ENCODE measurements at places on chromosomes 6 and 20.

DNA sequence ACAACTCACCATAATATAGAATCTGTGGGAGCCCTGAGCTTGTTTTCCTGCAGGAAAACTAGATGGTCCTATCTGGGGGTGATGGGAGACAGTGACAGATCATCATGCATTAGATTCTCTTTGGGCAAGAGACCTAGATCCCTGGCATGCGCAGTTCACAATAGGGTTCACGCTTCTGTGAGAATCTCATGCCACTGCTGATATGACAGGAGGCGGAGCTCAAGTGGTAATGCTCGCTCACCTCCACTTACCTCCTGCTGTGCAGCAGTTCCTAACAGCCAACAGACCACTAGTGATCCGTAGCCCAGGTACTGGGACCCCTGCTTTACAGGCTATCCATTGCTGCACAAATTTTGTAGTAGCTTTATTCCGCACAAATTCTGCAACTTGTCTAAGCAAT, 84.5 kb downstream of the HIVEP2 start:
- DNase-seq = no peak

- DNase-seq = no peak
Observed at GRCh38 chr6:144551339-144551738, 266.2 kb downstream of the UTRN start.

DNA sequence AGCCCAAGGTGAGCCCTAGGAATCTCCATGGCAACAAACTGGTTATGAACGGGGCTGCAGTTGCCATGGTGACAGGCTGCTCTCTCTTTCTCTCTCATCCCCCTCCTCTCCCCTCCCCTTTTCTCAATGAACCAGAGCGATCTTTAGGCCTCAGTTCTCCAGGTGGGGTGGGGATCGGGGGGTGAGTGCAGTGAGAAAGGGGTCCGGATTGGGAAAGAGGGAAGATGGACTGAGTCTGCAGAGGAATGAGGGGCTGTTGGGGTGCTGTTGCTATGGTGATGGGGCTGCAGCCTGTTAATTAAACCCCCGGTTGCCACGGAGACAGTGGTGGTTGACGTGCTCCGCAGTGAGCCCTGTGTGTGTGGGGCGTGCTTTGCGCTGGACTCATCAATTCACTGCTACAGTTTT, 3.6 kb upstream of the SLC12A5 start:
- DNase-seq = no peak

GRCh38 chr6:11682561-11682975, 96.0 kb downstream of the ADTRP start:
- DNase-seq = no peak

DNA sequence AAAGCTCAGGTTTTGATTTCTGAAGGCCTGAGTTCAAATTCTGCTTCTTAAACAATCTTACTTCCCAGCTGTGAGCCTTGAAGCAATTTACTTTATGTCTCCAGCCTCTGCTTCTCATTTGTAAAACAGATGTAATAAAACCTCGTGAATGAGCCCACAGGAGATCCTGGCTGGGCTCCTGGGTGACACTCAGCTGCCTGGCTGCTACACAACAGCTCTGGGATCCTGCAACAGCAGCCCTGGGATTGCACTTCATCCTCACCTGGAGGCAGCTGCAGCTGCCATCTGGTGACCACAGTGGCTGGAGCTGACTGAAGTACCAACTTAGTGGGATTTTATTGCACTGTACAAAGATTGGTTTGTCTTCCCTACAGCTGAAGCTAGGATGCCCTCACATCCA, 98.6 kb downstream of the NDUFAF5 start:
- DNase-seq = no peak

DNA sequence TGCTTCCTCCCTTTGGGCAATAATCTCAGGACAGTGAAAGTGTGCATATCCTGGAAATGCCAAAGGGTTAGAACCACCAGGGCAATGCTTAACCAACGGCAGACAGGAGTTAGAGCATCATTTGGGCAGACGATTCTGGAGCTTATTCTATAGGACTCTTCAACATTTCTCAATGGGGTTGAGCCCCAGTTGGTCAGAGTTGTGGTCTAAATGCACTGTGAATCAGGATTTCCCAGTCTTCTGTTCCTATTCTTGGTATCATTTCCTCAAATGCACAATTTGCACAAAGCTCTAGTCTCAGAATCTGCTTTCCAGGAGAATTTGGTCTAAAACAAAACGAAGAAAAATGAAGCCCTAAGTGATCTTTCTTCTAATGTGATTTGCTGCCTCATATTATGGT, 389.6 kb upstream of the JAG1 start:
- no peak for DNase-seq

- no peak for DNase-seq
Observed at GRCh38 chr6:109406196-109406595, 23.9 kb upstream of the CD164 start.

GRCh38 chr6:108027594-108027993, 46.9 kb downstream of the OSTM1 start:
- DNase-seq = no peak

DNA sequence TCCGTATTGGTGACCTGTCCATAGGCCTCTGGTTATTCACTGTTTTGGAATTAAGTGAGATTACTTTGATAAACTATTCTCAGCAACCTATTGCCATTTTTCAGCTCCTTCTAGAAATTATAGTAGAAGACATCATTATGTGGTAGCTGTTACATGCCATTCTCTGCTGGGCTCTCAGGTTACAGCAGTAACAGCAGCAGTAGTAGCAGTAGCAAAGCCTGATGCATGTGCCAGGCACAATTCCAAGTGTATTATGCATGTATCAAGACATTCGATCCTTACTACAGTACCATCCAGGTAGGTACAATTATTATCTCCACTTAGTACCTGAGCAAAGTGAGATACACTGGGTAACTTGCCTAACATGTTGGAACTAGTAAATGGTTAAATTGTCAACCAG, 74.3 kb downstream of the RPS12 start:
- DNase-seq = no peak

DNA sequence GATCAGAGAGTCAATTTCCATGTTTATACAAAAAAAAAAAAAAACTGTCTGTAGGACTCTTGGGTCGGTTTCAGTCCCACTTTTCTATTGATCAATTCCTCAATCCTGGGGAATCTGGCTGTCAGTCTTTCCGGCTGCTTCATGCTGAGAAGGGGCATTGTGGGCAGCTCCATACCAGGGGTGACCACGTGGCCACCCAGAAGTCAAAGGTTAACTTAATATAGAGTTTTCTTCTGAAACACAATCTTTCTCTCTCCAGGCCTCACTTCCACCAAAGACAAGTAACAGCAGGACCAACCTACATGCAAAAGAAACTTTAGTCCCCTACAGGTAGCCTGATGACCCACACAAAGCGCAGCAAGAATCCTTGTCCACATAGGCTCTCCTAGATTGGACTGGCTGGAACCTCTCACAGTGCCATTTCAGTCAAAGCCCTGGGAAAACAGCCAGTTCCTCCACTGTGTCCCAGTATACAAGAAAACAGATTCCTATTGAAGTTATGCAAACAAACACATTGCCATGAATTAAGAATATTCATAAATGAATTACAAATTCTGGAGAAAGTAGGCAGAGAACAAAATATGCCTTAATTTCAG, 18.5 kb upstream of the SERPINB9 start:
- DNase-seq = no peak

DNA sequence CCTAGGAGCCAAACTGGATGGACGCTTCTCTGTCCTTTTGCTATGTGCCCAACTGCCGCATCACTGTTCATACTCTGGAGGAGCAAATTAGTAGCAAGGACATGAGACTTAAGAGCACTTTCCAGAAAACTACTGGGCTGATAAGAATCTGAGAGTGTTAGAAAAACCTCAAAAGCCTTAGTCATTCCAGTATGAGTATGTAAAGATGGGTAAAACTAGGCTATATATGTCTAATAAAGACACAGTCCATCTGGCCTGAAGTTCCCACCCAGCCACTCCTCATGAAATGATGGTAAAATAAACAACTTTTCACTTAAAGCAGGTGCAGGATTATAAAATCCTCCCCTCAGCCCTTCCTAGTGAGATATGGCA, 30.6 kb downstream of the SHLD1 start:
- no peak for DNase-seq

DNA sequence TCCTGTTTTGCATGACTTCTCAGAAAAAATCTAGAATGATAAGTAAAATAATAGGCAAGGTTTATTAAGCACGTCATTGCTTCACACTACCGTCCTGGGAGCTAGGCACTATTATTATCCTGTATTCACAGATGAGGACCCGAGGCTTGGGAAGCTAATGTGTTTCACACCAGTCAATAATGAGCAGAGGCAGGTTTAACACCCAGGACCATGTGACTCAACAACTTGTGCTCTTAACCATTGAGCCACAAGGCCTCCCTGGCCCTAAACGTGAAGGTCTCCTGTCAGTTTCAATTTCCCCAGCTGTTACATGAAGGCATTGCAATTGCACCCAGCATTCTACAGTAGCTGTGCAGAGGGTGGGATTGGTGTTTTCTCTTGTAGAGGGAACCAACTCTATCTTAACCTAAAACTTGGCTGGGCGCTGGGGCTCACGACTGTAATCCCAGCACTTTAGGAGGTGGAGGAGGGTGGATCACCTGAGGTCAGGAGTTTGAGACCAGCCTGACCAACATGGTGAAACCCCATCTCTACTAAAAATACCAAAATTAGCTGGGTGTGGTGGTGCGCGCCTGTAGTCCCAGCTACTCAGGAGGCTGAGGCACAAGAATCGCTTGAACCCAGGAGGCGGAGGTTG, 191.2 kb downstream of the BCAS1 start:
- DNase-seq = no peak

- no peak for DNase-seq
Observed at GRCh38 chr6:48691420-48691819, 580.4 kb upstream of the PTCHD4 start.

GRCh38 chr6:134810402-134810801, 139.5 kb downstream of the ALDH8A1 start:
- DNase-seq = no peak

GRCh38 chr20:49656304-49656703, 57.4 kb downstream of the B4GALT5 start:
- DNase-seq = no peak

DNA sequence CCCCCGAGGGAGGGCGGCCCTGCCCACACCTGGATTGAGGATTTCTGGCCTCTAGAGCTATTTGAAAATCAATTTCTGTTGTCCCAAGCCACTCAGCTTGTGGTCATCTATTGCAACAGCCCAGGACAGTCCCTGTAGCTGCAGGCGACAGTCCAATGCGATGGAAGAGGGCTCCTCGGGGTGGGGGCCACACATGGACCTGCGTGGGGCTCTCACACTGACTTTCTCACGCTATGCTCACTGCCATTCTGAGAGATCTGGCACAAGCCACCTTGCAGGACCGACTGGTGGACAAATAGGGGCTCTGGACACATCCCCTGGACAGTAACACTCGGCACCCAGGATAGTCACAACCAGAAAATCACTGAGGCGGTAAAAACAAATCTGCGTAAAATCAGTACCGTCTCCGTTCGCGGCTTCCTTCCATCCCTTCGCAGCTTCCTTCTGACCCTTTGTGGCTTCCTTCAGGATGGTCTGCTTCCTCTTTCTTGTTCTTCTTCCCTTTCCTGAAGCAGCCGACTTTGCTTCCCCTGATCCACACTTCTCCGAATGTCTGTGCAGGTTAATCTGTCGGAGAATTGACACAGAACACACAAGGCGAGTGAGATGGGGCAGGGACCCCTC, 21.8 kb downstream of the CTCFL start:
- DNase-seq = no peak

DNA sequence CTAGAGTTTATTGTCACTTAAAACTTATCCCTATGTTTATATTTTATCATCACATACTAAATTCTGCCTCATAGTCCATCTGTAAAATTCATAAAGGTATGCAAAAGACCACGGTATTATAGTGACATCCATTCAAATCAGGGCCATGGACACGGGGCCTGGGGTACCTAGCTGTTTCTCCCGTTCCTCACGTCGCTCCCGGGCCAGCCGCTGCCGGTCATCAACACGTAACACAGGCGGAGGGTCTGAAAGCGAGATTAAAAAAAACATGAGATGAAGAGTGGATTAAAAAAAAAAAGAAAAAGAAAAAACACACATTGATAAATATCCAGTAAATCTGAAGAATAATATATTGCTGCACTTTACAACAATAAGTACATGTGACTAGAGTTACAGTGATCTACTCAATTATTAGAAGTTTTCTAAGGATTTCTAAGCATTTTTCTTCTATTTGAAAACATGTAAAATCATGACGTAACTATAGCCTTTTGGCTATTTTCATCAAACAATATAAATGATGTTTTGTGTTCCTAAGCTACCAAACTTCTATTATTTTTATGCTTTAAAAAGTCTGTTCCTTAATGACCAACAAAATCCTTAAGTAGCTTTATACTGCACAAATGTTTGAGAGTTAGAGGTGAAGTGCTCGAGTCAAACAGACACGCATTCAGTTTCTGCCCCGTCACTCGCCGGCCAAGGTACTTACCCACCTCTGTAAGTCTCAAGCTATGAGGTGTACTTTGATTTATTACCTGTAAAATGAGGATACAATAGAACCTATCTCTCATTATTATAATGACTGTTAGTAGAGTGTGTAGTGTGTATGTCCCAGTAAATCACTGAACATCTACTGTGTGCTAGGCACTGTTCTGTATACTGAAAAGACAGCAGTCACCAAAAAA, 122.1 kb upstream of the BCLAF1 start:
- no peak for DNase-seq

DNA sequence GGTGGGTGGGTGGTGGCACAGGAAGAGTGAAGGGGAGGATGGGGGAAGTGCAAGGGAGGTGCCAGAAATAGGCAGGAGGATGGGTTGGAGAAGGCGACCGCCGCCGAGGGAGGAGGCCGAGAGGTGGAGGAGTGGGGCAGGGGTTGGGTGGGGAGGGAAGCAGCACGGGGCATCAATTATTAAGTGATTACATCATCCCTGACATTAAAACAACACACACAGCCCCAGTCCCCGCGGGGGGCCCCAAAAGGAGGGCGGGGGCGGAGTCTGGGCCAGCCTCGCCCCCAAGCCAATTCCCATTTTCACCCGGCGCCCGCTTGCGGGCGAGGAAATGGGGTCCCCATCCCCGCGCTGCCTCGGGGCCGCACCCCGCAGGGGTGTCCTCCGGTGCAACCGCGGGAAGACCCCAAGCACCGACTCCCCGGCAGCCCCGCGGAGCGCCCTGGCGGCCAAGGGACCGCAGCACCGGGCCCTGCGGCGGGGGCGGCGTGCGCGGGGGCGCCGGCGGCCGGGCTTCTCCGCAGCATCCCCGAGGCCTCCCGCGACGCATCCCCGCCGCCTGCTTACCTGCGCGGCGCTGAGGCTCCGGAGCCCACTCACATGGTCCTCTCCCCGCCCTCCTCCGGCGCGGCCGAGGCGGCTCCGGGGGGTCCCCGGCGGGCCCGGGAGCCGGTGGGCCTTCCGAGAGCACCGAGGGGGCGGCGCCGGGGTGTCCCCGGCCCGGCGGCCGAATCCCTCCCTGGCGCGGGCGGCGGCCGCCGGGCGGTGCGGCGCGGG, 663 bp downstream of the FYN start:
- DNase-seq = no peak

DNA sequence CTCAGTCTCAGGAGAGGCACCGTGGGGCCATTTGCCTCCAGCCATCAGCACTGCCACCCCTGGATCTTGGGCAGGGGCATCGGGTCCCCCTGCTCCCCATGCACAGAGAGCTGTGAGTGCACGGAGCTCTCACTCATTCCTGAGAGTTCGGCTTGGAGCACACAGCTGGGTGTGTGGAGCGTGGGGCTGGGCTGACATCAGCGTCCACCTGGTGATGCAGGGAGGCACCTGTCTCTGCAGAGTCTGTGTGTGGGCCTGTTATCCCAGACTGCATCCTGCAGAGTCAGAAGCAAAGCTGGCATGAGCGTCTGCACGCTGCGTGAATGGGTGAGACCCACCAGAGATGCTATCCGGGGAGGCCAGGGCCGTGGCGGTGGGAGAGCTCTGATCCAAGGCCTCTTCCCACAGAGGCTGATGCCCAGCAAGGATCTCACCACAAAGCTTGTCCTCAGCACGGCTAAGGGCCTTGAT, 248.8 kb upstream of the AFDN start:
- DNase-seq = no peak

- DNase-seq = no peak
Observed at GRCh38 chr6:134870677-134871498, 79.0 kb downstream of the ALDH8A1 start.

All from urinary bladder (tissue), 4 donors.